ENCODE measurements at places on chromosomes 6 and 20.

DNA sequence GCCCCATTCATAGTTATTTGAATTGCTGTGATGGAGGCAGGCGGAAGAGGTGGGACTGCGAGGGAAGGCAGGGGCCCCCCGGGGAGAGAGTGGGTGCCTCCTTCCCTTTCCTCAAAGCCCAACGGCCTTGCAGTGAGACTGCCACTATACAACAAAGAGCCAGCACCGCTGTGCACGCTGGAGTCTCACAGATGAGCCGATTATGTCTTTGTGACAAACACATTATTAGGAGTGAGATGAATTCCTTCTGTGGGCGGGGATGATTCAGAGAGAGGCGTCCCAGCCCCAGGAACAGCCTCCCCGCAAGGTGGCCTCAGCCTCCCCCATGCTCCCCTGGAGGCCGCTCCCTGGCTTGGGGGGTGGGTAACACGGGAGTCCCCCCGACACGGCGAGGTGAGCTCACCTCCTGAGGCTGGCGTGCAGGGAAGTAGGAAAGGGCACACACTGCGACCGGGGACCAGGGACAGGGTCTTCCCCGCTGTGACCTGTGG lies 26.7 kb downstream of the NTSR1 start:
- no peak for DNase-seq

GRCh38 chr6:36735110-36736071 lies 37.8 kb downstream of the RAB44 start:
- DNase-seq: peak; percentile 22

DNA sequence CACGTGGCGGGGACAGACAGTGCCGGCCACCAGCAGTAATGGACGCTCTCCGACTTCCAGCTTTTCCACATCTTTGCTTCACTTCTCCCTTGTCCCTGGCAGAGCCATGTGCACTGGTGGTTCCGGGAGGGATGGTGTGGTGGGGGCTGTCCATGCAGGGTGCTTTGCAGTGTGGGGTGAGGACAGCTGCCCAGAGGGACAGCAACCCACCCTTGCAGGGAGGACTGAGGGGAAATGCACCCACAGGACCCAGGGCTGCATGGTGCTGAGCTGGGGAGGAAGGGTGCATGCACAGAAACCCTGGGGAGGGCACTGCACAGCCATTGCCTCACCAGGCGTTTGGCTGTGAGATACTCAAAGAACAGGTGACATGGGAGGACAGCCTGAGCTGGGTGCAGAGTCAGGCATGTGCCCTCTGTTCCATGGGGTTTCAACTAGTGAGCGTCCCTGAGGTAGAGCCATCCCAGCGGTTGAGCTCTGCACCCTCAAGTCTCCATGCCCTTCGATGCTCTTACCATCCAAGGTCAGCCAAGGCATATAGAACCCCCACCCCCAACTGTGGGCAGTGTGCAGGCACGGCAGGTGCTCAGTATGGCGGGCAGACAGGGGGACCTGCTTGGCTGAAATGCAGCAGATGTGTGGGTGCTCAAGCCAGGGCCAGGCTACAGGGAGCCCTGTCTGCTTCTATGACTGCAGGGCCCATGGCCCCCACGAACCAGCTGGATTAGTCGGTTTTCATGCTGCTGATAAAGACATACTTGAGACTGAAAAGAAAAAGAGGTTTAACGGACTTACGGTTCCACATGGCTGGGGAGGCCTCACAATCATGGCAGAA lies 239.7 kb downstream of the TTLL2 start:
- no peak for DNase-seq

GRCh38 chr20:34401741-34402455 lies 38.8 kb downstream of the ITCH start:
- DNase-seq: no peak

DNA sequence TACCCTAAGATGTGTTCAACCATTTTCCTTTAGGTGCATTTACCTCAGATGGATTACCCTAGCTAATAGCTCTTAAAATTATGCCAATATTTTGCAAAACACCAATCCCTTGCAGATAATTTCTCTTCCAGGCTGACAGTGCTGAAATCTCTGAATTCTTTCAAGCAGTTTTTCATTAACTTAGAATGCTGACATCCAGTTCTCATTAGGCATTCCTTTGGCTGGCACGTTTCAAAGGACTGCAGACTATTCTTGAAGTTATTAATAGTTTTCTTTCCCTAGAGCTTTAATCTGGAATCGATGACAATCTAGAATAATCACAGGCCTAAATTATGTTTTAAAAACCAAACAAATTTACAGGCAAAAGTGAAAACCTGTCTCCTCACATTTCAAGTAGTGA lies 68.3 kb downstream of the SMLR1 start:
- no peak for DNase-seq

DNA sequence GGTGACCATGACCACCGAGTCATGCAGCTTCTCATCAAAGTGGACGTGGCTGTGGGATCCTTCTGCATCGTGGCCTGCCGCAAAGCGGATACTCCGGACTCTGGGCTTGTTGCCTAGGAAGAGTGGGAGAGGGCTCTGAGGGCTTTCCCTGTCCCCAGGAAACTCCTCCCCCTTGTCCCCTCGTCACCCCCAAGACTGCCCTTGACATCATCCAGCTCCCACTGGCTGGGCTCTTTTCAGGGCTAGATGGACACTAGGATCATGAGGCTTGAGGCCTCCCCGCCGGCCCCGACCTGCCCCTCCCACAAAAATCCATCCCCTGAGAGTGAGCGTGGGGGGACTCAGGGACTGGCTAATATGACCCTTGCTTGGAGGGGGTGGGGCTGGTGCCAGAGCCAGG lies 9.0 kb downstream of the ADISSP start:
- no peak for DNase-seq

GRCh38 chr6:52712136-52712535 lies 41.2 kb downstream of the TMEM14A start:
- DNase-seq: no peak

- DNase-seq: no peak
Observed at GRCh38 chr20:57866250-57867106, 156.7 kb upstream of the PMEPA1 start.

DNA sequence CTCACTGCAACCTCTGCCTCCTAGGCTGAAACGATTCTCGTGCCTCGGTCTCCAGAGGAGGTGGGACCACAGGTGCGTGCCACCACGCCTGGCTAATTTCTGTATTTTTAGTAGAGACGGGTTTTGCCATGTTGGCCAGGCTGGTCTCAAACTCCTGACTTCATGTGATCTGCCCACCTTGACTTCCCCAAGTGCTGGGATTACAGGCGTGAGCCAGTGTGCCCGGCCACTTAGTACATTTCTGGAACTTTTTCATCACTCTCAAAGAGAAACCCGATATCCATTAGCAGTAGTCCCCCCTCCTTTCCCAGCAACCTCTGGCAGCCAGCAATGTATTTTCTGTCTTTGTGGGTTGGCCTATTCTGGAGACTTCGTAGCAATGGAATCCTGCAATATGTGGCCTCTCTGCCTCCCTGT lies 109.8 kb downstream of the JARID2 start:
- DNase-seq: no peak

GRCh38 chr6:133584823-133585222 lies 304.1 kb upstream of the TCF21 start:
- no peak for DNase-seq

GRCh38 chr20:14434384-14435136 lies 97.1 kb upstream of the FLRT3 start:
- no peak for DNase-seq

GRCh38 chr6:90294989-90295853 lies 1.4 kb downstream of the BACH2 start:
- DNase-seq: peak; percentile 76

DNA sequence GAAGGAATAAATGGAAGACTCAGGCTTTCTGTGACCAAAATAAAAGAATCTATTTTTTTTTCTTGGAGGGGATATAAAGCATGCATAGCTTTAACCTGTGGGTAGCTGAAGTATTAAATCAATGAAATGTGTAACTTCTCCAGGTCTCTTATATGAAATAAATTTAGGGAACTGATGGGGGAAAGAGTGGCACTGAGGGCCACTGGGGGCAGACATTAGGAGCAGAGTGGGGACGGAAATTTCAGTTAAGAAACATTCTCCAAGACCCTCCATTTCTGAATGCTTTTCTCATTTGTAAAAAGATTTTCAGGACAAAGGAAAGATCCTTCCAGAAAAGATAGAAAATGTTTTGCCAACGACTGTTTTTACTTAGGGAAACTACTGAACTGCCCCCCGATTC lies 131.0 kb downstream of the GPX5 start:
- no peak for DNase-seq

GRCh38 chr6:73508776-73509175 lies 12.1 kb downstream of the EEF1A1 start:
- no peak for DNase-seq

DNA sequence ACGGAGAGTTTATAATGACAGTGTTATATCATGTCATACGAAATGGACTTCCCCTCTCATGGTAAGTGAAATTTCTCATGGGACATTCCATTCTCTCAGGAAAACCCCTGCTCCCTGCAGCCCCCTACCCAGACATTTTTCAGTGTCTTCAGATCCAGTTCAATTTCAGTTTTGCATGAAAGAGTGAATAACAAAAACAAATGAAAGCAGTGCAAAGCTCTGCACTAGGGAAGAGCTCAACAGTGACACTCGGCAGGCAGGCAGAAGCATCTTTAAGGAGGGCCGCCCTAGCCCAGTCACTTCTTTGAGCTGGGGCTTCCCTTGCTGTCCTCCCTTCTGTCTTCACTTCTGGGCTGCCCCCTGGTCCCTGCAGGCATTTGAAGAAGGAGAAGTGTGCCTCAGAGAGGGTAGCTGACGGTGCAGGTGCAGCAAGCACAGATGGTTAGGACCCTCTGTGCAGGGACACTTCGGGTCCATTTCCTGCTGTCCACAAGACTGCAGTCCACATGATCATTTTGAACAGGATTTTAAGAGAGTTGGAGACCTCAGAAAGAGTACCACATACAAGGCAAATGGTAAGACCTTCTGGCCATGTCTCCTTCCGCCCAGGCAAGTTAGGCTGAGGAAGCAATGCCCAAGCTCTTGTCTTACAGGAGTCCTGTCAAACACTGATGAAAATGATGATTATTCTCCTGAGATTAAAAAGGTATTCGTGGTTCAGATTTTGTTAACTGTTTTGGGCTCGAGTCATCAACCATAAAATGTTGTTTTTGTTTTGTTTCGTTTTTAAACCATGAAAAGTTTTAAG lies 5.4 kb upstream of the DUSP22 start:
- DNase-seq: no peak

DNA sequence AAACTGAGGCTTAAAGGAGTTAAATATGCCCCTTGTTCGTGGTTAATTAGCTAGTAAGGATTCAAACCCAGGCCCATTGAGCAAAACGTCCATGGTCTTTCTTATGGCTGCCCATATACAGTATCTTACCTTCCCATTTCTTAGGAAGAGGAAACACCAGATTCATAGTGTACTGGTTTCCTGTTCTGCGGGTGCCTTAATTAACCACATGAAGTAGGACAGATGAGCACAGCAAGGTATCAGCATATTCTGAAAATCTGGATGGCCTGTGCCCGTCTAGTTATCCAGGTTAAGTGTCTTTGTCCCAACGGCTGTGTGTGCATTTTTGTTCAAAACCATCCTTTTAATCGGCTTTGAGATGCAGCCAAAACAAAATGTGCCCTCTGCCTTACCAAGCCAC lies 93.4 kb upstream of the TRAF3IP2 start:
- DNase-seq: no peak

- no peak for DNase-seq
Observed at GRCh38 chr6:33390767-33391277, 801 bp upstream of the KIFC1 start.

DNA sequence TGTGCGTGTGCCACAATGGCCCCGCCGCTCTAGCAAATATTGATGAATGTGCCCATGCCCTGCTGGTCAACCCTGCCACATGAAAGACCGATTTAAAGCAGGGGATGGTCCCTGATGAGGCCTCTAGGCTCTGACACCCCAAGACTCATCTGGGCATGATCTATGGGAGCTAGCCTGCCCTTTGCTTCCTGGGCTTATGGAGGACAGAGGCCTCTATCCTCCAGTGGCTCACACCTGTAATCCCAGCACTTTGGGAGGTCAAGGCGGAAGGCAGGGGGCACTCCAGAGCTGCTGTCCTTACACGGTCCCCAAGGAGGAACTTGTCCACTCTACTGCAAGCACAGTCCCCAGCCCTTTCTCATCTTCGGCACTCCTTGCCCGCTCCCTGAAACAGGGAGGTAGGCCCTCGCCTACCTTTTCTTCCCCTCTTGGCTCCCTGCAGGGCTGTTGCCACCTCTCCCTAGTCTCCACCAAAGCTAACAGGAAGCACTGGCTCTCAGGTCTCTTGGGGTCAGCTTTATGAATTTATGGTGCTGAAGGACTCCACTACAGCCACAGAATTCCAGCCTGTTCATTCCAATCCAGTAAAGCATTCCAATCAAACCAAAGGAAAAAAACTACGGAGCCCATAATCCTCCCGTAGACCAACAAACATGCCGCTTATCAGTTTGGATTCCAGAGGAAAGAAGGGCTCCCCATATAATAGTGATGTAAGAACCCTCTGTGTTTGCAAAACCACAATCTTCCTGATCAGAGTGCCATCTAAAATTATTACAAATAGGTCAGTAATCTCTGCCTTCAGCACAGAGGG lies 48.7 kb upstream of the FOXQ1 start:
- no peak for DNase-seq

DNA sequence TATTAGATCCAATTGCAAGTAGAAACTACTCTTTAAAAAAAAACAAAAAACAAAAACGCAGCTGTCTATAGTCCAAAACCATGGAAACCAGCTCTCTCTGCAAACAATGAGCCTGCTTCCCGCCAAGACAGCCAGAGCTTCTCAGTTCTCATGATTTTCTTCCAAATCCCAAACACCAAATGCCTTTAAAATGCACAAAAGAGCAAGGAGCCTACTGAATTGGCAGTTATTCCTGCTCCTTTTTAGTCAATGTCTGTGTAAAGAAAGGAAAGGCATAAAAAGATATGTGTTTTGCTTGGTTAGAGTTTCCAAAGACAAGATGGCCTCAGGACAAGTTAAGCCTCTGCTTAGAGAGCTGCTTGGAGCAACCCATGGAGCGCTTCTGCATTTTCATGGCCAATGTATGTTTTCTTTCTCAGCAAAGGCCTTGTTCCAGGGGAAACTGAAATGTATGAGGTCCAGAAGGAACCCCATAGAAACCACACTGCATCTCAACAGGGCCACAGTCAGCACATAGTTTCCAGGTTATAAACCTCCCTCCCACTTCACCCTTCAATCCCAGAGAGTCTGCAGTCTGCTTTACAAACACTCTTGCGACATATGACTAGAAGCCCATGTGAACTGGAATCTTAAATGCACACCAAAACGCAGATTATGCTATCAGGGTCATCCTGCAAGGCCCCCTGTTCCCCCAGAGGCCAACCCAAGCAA lies 209.3 kb upstream of the TAB2 start:
- DNase-seq: no peak

- DNase-seq: no peak
Observed at GRCh38 chr20:62549029-62549428, 73.2 kb upstream of the GATA5 start.

- DNase-seq: no peak
Observed at GRCh38 chr6:10082385-10082784, 332.5 kb downstream of the TFAP2A start.

GRCh38 chr6:36624461-36625157 lies 30.4 kb downstream of the SRSF3 start:
- DNase-seq: no peak

GRCh38 chr20:31835977-31836852 lies 9.2 kb downstream of the FOXS1 start:
- peak; percentile 16 for DNase-seq

- DNase-seq: no peak
Observed at GRCh38 chr6:111766201-111766857, 106.9 kb downstream of the FYN start.
